ENCODE measurements at places on chromosomes 2 and 18. TPM values are rescaled to one million over a fixed set of nuclear protein-coding genes. Genes with fewer than 3 reads are reported as not detected.

DNA sequence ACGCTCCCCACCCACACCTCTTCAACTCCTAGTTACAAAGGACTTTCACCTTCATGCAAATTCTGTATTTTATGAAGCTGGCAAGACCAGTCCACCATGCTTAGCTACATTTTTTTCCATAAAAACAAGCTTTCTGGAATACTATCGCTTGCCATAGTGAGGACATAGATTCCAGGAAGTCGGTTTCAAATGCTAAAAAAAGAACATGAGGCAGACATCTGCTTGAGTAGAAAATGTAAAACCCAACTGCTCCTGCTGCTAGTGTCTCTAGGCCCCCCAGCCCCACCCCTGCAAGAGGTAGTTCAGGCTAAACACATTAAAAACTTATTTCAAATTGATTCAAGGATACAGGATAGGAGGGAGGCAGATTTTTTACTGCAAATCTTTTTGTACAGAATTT lies 148.9 kb downstream of the SMAD2 start:
- DNase-seq: no peak
- no peak overlapping the region for H3K4me3 ChIP-seq

- no peaks in the 10 kb centered on the region for H3K36me3 ChIP-seq
- H3K27ac ChIP-seq: no peak overlapping the region
- no peak overlapping the region for H3K4me3 ChIP-seq
Observed at GRCh38 chr2:156884216-156884615, 373.3 kb upstream of the GALNT5 start.

DNA sequence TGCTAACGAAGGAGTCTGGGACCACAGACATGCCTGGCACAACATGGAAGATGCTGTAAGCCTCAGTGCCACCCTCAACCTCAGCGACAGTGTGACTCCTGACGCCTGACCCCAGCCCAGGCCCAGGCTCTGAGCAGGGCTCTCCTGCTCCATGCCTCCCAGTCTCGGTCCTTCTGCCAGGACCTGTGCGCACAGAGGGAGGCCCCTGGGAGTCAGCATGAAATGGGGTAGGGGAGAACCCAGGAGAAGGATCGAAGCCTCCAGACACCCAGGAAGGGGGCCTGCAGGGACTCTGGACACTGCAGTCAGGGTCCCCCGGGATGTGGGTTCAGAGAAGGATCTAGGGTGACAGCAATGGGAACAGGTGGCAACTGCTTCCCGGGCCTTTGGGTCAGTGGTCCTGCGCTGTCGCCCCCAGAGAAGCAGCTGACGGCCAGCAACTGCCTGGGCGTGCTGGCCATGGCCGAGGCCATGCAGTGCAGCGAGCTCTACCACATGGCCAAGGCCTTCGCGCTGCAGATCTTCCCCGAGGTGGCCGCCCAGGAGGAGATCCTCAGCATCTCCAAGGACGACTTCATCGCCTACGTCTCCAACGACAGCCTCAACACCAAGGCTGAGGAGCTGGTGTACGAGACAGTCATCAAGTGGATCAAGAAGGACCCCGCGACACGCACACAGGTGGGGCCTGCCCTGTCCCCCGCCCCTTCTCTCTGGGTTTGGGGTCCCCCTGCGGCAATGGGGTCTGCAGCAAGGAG lies 233.9 kb downstream of the ATAD2B start:
- peaks cover 58% of the 10 kb centered on the region for H3K36me3 ChIP-seq
- no peak for DNase-seq
- no peak overlapping the region for H3K4me3 ChIP-seq

DNA sequence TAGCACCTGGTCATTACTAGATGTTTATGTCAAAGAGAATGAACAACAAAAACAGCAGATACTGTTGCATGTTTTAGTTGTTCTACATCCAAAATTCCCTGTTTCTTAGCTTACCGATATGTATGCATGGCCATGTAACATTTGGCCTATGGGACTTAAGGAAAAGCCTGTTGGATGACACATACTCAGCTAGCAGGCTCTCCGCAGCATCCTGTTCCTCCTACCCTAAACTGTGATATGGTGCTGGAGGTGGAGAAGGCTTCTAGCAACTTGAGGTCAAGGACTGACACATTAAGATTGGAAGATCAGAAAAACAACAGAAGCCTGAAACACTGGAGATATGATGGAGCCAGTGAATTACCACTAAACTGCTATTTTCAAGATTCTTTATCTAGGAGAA lies 537.8 kb downstream of the LRRTM4 start:
- H3K4me3 ChIP-seq: no peak overlapping the region
- DNase-seq: no peak
- H3K4me1 ChIP-seq: no peaks in the 10 kb centered on the region
- no peak overlapping the region for H3K27ac ChIP-seq
- no peaks in the 10 kb centered on the region for H3K36me3 ChIP-seq

Gene CABLES1
- 22.2 TPM for total RNA-seq

Gene TRIP12
- total RNA-seq: 91.2 TPM

Gene CD8B
- not detected for total RNA-seq

Gene EGR4
- not detected for total RNA-seq
